ENCODE measurements at places on chromosomes 2 and 18. TPM values are rescaled to one million over a fixed set of nuclear protein-coding genes. Genes with fewer than 3 reads are reported as not detected.
A peak's percentile ranks its signal among the peaks of the same experiment; 100 is the strongest.

GRCh38 chr18:43158381-43158780, 42.9 kb upstream of the RIT2 start:
- no peak for DNase-seq

DNA sequence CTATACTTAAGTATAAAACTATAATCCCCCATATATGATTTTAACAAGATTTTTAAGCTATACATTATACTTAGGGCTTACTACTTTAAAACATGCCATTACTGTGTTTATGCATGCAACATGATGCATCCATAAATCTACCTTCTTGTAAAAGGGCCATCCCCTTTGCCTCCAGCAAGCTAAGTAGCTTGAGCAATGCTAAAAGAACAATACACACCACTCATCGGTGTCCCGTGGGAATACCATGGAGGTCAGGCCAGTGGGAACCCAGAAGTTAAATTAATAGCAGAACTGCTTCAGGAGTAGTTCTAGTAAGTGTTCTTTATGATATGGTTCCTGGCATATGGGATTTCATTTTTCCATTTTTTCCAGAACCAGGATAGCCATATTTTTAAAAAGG, 37.8 kb downstream of the SH3RF3 start:
- DNase-seq: no peak

- no peak for DNase-seq
Observed at GRCh38 chr2:98708396-98709186, 22.3 kb downstream of the MGAT4A start.

- peak; percentile 55 for DNase-seq
Observed at GRCh38 chr2:73111073-73112025, 1.4 kb downstream of the RAB11FIP5 start.

GRCh38 chr2:22952656-22953225, 432.2 kb upstream of the KLHL29 start:
- no peak for DNase-seq

DNA sequence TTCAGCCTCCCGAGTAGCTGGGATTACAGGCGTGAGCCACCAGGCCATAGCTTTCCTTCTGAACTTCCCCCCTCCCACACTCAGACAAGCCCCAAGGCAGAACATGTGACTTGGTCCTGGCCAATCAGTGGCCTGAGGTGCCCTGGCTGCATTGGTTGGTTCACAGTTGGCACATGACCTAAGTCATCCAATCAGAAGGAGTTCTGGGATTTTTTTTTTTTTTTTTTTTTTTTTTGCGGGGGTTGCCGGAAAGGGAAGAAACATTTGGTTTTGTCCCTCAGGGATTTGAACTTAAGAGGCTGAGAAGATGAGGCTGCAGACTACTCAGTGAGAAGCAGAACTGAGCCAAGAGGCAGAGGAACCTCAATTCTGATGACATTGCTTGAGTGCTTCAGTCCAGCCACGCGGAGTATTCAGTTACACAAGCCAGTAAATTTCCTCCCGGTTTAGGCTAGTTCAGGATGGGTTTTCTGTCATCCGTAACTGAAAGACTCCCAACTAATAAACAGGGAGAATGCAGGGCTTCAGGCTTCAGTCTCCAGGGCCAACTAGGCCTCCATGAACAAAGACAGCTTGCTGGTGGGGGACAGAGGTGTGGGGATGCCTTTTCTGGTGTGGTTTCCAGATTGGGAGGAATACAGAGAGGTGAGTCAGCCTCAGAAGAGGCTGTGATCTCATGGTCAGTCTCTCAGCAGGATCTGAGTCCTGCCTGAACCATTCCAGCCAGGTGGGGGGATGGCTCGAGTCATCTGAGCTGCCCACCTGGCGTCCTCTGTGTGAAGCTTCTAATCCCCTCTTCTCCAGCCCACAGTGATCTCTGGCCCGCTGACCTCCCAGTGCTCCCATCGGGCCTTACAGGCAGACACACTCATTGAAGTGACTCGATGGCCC, 9.2 kb downstream of the PTMA start:
- no peak for DNase-seq

GRCh38 chr18:35703043-35703688, 121.6 kb downstream of the GALNT1 start:
- no peak for DNase-seq

The RBM45 gene
- 15.9 TPM for total RNA-seq

The GALNT14 gene
- total RNA-seq: 0.31 TPM

The UNC80 gene
- total RNA-seq: 0.20 TPM

The NT5DC4 gene
- not detected for total RNA-seq

Measured in left colon (tissue), 2 donors.